ENCODE measurements at places on chromosomes 2 and 18. TPM values are rescaled to one million over a fixed set of nuclear protein-coding genes. Genes with fewer than 3 reads are reported as not detected.

DNA sequence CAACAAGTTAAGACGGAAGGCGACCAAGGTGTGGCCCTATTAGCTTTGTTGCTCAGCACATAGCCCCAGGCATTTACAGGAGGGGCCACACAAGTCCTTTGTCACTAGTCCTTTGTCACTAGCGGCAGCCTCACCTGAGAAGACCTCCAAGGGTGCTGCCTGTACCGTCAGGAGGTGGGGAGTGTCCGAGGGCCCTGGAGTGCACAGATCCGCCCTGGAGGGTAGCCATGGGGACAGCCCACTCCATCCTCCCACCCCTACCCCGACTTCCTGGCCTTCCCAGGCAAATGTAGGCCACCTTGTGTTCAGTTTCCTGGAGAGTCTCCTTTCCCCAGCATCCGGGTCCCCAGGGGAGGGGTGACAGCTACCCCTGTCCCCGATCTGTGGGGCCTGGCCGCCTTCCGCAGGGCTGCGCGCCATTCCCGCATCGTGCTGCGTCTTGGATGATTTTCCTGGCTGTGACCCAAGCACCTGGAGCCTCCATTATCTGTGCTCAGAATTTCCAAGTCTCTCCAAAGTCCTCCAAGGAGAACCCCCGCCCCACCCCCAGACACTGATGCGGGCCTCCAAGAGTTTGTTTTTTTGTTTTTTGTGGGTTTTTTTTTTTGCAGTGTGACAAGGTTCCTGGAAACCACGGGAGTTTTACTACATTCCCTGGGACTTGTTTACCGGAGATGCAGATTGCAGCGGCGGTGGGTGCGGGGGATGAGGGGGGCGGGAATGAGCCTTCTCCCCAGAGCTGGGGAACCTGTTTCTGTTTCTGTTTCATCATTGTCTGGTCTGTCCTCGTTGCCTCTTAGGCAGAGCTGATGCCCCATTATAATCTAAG lies 28.6 kb downstream of the TEX44 start:
- H3K27ac ChIP-seq: peak overlapping the region; percentile 3
- no peaks in the 10 kb centered on the region for H3K36me3 ChIP-seq
- no peak overlapping the region for H3K4me3 ChIP-seq
- no peaks in the 10 kb centered on the region for H3K27me3 ChIP-seq

- no peak overlapping the region for H3K4me3 ChIP-seq
- no peaks in the 10 kb centered on the region for H3K27me3 ChIP-seq
- H3K4me1 ChIP-seq: no peaks in the 10 kb centered on the region
- no peaks in the 10 kb centered on the region for H3K36me3 ChIP-seq
- no peak for DNase-seq
- no peak overlapping the region for H3K27ac ChIP-seq
Measured at GRCh38 chr2:184004289-184004947, 593.9 kb upstream of the ZNF804A start.

GRCh38 chr2:50018921-50019320 lies 864.6 kb upstream of the FSHR start:
- no peaks in the 10 kb centered on the region for H3K27me3 ChIP-seq
- H3K36me3 ChIP-seq: no peaks in the 10 kb centered on the region
- no peaks in the 10 kb centered on the region for H3K4me1 ChIP-seq
- DNase-seq: no peak
- H3K4me3 ChIP-seq: no peak overlapping the region

The DPYSL5 gene
- total RNA-seq: not detected

The CROCC2 gene
- not detected for total RNA-seq
